ENCODE measurements at places on chromosomes 16 and 17.

GRCh38 chr17:7408863-7409262, 1.2 kb downstream of the NLGN2 start:
- no peak for DNase-seq

DNA sequence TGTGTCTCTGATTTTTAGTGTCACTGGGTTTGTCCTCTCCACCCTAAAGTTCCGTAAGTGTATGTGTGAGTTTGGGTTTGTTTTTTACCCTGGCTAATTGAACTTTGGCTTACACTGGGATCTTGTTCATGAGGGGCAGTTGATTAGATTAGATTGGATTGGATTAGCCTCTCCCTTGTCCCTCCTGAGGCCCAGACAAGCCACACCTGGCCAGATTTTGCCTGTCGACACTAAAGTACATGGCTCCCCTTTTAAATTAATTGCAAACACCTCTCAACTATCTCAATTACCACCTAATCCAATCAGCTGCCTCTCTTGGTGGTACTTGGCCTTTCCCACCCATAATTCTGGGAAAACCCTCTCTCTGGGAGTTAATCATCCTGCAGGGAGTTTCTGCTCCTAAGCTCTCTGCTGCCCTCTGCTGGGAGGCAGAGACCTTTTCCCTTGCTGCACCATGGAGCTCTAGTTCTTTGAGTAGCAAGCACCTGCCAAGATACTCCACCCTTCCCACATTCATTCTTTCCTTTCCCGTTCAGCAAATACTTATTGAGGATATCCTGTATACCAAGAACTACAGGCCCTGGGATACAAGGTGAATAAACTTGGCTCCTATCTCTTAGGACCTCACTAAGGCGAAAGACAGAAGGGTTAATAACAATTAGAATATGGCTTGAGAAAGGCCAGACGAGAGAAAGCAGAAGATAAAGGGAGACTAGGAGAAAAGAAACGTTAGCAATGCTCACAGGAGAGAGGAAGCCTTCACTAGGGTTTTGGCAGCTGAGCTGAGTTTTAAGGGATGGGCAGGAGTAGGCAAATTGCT, 60.0 kb upstream of the MPHOSPH6 start:
- DNase-seq: peak; percentile 40

- DNase-seq: no peak
Observed at GRCh38 chr16:81478876-81479511, 34.4 kb downstream of the CMIP start.

- DNase-seq: peak; percentile 87
Observed at GRCh38 chr16:3157229-3158025, 22.6 kb downstream of the ZNF213 start.

GRCh38 chr16:4772351-4772750, 5.4 kb upstream of the ZNF500 start:
- DNase-seq: no peak

GRCh38 chr17:53765129-53765528, 57.6 kb upstream of the KIF2B start:
- no peak for DNase-seq

DNA sequence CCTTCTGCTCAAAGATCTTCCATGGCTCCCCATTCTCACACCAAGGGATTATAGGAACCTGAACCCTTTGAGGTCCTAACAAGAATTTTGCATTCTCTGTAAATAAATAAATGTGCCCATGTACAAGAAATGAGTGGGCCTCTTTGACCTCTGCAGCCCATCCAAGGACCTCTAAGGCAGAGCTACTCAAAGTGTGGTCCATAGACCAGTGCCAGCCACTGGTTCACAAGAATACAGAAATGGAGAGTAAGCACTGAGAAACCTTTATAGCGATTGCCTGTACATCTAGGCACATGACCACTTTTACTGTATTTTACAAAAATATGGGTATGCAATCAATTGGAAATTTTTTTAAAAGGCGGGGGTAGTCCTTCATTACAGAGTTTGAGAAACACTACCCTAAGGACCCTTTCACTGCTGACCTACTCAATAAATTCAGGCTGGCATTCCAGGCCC, 7.8 kb upstream of the SRCIN1 start:
- no peak for DNase-seq
